ENCODE measurements at places on chromosomes 5 and 9.

GRCh38 chr9:29416204-29416603, 1842.9 kb upstream of the C9orf72 start:
- DNase-seq = no peak

- DNase-seq = no peak
Measured at GRCh38 chr9:132663117-132663516, 6.7 kb downstream of the DDX31 start.

DNA sequence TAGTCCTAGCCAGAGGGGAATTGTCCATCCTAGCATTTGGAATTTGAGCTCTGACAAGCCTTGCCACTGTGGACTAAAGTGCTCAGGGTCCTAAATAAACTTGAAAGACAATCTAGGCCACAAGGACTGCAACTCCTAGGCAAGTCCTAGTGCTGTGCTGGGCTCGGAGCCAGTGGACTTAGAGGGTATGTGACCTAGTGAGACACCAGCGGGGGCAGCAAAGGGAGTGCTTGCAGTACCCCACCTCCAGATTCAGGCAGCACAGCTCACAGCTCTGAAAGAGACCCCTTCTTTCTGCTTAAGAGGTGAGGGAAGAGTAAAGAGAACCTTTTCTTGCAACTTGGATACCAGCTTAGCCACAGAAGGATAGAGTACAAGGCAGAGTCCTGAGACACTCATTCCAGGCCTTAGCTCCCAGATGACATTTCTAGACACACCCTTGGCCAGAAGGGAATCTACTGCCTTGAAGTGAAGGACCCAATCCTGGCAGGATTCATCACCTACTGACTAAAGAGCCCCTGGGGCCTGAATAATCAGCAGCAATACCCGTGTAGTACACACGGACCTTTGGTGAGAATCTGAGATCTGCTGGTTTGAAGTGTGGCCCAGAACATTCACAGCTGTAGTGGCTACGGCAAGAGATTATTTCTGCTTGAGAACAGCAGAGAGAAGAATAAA, 164.6 kb downstream of the CCDC171 start:
- DNase-seq = no peak

GRCh38 chr5:344668-345067, 23.2 kb downstream of the AHRR start:
- no peak for DNase-seq

DNA sequence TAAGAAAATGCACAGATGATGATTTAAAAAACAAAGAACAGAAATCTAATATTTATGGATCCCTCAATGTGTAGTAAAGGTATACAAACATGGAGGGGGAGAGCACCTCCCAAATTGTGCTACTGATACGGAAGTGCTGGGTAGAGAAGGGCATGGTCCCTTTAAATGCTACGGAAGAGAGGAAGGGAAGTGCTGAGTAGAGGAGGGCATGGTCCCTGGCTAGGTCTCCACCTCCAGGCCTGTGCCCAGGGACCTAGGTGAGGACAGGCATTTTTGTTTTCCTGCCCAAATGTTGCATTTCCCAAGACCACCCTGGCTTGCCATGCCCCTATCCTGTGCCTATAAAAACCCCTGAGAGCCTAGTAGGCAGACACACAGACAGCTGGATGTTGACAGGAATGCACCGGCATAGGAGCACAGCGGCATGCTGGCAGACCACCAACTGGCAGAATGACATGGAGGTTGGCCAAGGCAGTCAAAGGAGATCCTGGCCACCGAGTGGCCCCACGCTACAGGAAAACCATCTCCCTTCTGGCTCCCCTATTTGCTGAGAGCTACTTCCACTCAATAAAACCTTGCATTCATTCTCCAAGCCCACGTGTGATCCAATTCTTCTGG, 62.1 kb upstream of the SPDL1 start:
- DNase-seq = no peak

GRCh38 chr5:178524093-178524882, 65.9 kb downstream of the COL23A1 start:
- DNase-seq = no peak

DNA sequence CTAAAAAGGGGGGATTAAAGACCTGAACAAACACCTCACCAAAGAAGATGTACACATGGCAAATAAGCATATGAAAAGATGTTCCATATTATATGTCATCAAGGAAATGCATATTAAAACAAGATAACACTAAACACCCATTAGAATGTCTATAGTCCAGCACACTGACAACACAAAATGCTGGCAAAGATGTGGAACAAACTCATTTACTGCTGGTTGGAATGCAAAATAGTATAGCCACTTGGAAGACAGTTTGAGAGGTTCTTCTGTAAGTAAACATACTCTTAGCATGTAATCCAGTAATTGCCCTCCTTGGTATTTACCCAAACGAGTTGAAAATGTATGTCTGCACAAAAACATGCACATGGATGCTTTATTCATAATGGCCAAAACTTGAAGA, 73.6 kb downstream of the RGMB start:
- DNase-seq = no peak

GRCh38 chr9:18447131-18447530, 26.8 kb upstream of the ADAMTSL1 start:
- no peak for DNase-seq

GRCh38 chr9:2824054-2824453, 19.8 kb downstream of the PUM3 start:
- DNase-seq = no peak

DNA sequence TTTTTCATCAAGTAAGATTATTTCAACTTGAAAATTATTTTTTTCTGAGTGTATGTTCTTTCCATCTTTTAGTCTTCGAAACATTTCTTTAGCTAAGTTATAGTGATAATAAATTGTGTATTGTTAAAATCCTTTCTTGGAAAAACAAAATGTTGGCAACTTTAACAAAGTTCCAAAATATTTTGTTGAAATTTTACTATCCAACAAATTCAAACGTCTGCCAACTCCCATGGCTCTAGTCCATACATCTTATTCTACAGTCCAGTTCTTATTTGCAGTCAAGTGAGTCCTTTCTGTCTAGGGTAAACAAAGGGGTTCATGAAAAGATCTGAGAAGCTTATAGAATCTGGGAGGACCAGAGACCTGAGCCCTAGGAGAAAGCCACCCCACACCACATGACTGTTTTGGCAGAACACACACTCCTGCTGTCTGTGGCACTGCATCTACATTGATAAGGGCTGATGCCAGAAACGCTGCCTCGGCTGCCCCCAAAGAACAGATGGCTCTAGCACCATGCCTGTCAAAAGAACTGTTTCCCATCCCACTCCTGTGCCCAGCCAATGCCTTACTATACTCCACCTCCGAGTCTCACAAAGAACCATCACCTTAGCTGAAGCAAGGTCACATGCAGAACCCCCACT, 47.5 kb downstream of the FEM1C start:
- DNase-seq = no peak

Data from T1000 (cell line).